Umbilical cord (tissue), 2 donors: ENCODE measurements at places on chromosomes 2 and 18. TPM values are rescaled to one million over a fixed set of nuclear protein-coding genes. Genes with fewer than 3 reads are reported as not detected.

DNA sequence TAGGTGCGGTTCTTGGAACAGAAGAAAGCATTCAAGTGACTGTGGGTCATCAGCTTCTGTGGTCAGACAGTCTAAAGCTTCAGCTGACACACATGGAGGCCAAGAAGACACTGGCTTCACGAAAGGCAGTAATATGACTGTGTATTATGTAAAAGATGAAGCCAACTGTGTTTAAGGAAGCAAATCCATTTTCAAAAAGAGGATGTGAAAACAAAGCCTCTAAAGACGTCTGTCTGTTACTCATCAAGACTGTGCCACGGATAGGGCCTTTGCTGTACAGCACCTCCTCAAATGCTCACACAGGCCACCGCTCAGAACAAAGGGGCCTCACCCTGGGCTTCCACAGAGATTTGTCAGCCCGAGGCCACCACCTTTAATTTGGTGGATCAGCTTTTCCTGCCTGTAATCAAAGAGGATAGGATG is 21.1 kb upstream of the TMEM163 start:
- peak; percentile 37 for DNase-seq

RIT2 gene
- total RNA-seq: not detected

PLA2R1 gene
- 18.3 TPM for total RNA-seq

CYP27A1 gene
- total RNA-seq: 13.2 TPM

DNA sequence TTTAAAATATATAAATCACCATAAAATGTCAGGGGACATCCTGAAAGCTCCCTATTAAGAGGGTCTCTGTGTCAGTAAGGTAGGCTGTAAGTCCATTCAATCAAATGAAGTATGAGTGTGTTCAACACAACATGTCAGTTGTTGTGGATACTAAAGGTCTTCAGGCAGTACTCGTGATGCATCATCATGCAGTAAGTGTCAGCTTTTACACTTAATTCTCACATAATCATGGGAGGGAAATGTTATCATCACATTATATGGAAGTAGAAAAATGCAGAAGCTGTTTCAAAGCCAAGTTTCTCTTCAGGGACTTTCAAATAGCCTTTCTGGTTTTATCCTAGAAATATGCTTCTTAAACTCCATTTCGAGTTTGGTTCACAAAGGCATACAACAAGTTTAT is 477.1 kb upstream of the ID2 start:
- DNase-seq: peak; percentile 17

DNA sequence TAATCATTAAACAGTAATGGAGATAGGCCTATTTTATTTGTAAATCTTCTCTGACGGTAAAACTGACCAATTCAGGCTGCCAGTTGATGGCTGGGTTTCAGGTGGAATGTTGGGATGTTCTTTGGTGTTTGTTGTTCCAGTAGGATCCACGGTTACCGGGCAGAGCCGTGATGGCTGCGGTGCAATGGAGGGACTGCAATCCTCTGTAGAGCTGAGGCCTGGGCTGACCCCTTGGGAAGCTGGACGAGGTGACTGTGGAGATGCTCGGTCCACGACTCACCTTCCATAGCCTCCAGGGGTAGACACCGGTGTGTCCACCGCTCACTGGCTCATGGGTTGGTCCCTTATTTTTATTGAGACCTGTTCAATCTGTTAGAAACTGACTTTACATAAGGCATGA is 42.5 kb downstream of the ZNF519 start:
- DNase-seq: no peak

DNA sequence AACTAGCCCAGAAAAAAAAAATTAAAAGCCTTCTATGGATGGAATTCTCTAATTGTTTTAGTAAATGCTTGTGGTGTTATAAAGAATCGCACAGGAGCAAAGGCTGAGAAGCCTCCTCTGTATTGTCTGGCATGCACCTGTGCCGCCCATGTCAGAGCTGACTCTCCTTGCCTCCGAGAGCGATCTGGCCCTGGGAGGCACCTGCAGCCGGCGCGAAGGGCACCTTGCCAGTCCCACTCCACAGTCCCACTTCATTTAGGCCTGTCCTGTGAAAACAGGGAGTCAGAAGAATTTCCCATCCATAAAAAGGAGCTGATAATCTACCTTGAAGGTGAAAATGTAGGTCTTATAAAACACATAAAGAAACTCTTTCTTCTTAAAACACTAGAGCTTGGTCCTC is 170.9 kb upstream of the PXDN start:
- DNase-seq: no peak

GRCh38 chr2:127084611-127085316 is 22.2 kb downstream of the BIN1 start:
- DNase-seq: no peak

PDCD1 gene
- not detected for total RNA-seq

DNA sequence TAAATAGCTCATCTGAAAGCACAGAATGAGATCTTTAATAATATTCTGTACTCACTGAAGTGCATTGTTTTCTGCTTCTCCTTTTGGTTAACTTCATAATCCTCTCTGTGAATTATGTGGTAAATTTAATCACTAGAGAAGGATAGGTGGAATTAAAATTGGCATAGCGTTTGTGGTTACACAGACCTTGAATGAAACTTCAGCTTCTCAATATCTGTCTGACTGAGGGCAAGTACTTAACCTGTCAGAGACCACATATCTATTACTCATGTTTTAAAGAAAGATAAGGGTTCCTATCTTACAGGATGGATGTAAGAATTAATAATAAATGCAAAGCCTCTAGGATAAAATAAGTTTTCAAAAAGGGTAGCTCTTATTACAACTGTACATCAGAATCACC is 861.8 kb downstream of the TRIB2 start:
- DNase-seq: no peak
